ENCODE measurements at places on chromosomes 6 and 20.
A peak's percentile ranks its signal among the peaks of the same experiment; 100 is the strongest.

- H3K4me1 ChIP-seq, result no peaks in the 10 kb centered on the region
- no peak overlapping the region for H3K27ac ChIP-seq
- no peak overlapping the region for H3K4me3 ChIP-seq
- no peak for DNase-seq
Observed at GRCh38 chr6:71879016-71879415, 7.3 kb upstream of the RIMS1 start.

DNA sequence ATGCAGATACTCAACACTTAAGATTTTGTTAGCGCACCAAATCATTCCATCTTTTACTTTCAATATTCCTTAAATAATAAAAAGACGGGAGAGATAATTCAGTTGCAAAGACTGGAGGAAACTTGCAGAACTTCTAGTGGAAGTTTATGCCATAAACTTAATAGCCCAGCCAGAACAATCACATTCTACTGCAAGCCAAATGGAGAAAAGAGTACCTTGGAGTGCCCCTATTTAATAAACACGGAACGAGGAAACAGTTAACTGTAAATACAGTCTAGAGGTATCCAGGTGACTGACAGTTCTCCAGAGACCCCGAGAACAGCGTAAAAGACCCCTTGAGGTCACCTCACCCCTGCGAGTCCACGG lies 635 bp downstream of the SLC35B3 start:
- H3K4me3 ChIP-seq, result peak overlapping the region; percentile 90
- H3K4me1 ChIP-seq, result peaks cover 21% of the 10 kb centered on the region
- DNase-seq, result no peak
- H3K27ac ChIP-seq, result peak overlapping the region; percentile 97

DNA sequence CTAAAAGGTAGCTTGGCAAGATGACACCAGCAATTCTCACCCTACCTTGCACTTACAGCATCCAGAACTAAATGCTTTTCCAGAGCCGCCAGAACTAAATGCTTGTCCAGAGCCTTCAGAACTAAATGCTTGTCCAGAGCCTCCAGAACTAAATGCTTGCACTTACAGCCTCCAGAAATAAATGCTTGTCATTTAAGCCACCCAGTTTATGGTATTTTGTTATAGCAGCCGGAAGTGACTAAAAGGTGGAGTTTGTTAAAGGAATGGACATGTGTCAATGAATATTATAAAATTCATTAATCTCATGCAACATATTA lies 133.5 kb downstream of the GPX5 start:
- peaks cover 6% of the 10 kb centered on the region for H3K36me3 ChIP-seq
- peaks cover 19% of the 10 kb centered on the region for H3K4me1 ChIP-seq
- H3K27me3 ChIP-seq, result peaks cover 27% of the 10 kb centered on the region
- peak overlapping the region; percentile 94 for H3K4me3 ChIP-seq
- H3K27ac ChIP-seq, result peak overlapping the region; percentile 93
- DNase-seq, result no peak

GRCh38 chr6:149405823-149406765 lies 6.0 kb downstream of the SUMO4 start:
- DNase-seq, result no peak
- peaks cover 42% of the 10 kb centered on the region for H3K36me3 ChIP-seq
- peak overlapping the region; percentile 33 for H3K27ac ChIP-seq
- H3K4me3 ChIP-seq, result no peak overlapping the region
- H3K4me1 ChIP-seq, result peaks cover 3% of the 10 kb centered on the region

DNA sequence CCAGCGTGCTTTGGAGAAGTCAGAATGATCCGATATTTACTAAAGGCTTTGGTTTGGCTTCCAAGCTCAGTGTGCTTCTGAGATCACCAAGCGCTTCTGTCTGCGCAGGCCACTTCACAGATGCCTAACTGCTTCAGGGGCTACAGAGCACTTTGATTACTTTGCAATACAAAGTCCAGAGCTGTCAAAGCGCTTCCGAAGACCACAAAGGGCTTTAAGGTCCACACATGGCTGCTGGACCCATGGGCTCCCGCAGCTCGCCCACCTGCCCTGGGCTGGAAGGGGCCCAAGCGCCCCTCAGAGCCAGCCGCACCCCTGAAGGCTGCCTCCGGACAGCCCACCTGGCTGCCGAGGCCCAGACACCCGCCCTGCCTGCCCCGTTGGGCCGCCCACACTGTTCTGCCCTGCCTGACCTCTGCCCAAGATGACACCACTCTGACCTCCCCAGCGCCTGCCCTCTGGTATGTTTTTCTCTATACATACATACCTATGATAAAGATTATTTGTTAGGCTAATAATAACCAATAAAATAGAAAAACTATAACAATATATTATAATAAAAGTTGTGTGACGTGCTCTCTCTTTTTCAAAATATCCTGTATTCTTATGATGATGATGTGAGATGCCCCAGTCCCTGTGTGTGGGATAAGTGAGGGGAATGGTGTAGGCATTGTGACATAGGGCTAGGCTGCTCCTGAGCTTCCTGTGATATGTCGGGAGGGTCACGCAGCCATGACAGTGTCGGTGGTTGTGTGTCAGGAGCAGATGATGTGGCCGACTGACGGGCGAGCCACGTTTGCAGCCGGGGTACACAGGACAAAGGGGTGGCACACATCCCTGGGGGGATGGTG lies 22.6 kb downstream of the DYNLT1 start:
- no peaks in the 10 kb centered on the region for H3K27me3 ChIP-seq
- peaks cover 47% of the 10 kb centered on the region for H3K36me3 ChIP-seq
- no peak overlapping the region for H3K4me3 ChIP-seq
- no peak for DNase-seq

DNA sequence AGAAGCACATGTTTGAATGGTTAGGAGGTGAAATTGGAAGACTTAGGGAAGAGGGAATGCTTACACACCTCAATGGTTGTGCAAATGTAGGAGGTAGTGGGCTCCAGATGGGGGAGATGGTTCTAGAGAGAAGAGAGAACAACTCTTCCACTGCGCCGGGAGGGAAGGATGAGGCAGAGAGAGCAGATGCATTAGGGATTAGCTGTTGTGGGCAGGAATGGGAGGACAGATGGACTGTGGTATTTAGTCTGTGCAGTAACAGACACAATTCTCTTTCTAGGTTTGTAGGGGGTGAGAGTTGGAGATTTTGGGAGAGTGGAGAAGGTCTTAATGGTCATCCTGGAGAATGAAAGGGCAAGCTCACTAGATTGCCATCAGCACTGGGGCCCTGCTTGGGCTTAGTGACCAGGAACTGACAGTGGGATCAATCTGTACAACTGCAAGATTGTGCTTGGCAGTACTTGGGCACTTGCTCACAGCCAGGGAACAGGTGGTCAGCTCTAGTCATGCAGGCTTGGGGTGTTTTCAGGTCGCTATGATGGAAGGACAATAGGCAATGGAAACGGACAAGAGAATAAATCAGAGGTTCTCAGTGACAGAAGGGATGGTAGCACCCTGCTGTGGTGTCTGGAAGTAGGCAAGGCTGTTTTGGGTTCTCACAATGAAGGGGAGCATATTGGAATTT lies 182.0 kb upstream of the MYLIP start:
- DNase-seq, result no peak
- H3K4me3 ChIP-seq, result no peak overlapping the region
- H3K4me1 ChIP-seq, result peaks cover 26% of the 10 kb centered on the region
- no peak overlapping the region for H3K27ac ChIP-seq

- peaks cover 37% of the 10 kb centered on the region for H3K36me3 ChIP-seq
- no peak overlapping the region for H3K27ac ChIP-seq
- H3K4me3 ChIP-seq, result no peak overlapping the region
- no peak for DNase-seq
- no peaks in the 10 kb centered on the region for H3K27me3 ChIP-seq
- H3K4me1 ChIP-seq, result no peaks in the 10 kb centered on the region
Observed at GRCh38 chr6:80126657-80127345, 20.3 kb downstream of the BCKDHB start.

GRCh38 chr20:24489631-24490260 lies 20.3 kb downstream of the SYNDIG1 start:
- H3K4me3 ChIP-seq, result no peak overlapping the region
- H3K27ac ChIP-seq, result no peak overlapping the region
- no peak for DNase-seq
- no peaks in the 10 kb centered on the region for H3K36me3 ChIP-seq
- no peaks in the 10 kb centered on the region for H3K27me3 ChIP-seq

DNA sequence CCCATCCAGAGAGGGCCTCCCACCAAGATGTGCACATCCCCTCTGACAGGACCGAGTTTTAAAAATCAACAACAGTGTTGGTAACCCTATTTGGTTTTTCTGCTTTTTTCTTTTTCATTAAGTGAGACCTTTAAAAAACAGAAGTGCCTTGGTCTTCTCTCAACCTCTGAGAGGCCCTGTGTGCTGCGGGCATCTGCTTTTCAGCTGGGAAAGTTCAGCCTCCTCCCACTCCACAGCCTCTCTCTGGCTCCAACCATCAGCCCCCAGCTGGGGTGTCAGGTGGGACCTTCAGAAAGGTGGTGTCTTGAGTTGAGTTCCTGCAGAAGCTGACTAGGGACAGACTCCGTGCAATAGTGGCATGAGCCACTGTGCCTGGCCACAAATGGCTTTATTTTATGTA lies 64.6 kb upstream of the ZMYND8 start:
- H3K27me3 ChIP-seq, result no peaks in the 10 kb centered on the region
- H3K36me3 ChIP-seq, result no peaks in the 10 kb centered on the region
- H3K27ac ChIP-seq, result no peak overlapping the region
- H3K4me3 ChIP-seq, result no peak overlapping the region

GRCh38 chr6:162618448-162619002 lies 109.0 kb downstream of the PRKN start:
- H3K4me1 ChIP-seq, result peaks cover 6% of the 10 kb centered on the region
- H3K36me3 ChIP-seq, result no peaks in the 10 kb centered on the region
- H3K4me3 ChIP-seq, result no peak overlapping the region
- no peaks in the 10 kb centered on the region for H3K27me3 ChIP-seq
- DNase-seq, result no peak
- H3K27ac ChIP-seq, result no peak overlapping the region

GRCh38 chr6:158381214-158381613 lies 68.9 kb downstream of the TULP4 start:
- DNase-seq, result no peak
- peaks cover 8% of the 10 kb centered on the region for H3K36me3 ChIP-seq
- no peak overlapping the region for H3K27ac ChIP-seq
- no peaks in the 10 kb centered on the region for H3K27me3 ChIP-seq
- peaks cover 5% of the 10 kb centered on the region for H3K4me1 ChIP-seq

DNA sequence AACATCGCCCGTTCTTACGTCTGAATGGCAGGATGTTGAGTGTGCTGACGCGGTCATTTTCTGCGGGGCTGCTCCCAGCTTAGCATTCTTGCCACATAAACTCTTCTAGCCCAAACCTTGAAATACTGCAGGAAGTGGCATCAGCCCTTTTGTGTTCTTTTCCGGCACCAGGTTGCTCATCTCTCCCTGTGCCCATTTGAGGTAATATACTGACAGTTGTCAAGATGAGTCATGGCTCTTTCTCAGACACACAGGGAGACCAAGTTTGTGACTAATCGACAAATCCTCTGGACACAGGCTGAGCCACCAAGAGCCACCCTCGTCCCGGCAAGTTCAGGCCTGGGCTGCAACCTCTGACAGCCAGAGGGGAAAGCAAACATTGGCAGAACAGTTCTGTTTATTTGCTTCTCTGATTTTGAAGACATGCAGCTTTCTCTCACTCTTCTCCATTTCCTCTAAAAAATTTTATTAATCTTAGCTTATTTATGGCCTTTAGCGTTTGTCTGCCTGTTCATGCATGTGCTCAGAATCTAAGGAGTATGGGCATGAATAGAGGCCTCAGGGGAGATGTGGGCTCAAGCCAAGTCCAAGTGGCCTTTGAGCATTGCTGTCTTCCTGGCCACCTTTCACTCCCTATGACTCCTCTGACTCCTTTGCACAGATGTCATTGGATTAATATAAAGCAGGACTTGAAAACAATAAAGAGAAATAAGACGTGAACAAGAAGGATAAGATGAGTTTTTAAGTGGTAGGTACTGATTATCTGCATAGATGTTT lies 328.2 kb upstream of the JAG1 start:
- DNase-seq, result no peak
- H3K4me1 ChIP-seq, result peaks cover 7% of the 10 kb centered on the region
- H3K4me3 ChIP-seq, result no peak overlapping the region
- H3K36me3 ChIP-seq, result no peaks in the 10 kb centered on the region
- H3K27ac ChIP-seq, result no peak overlapping the region

GRCh38 chr20:42097741-42098140 lies 479.6 kb upstream of the CHD6 start:
- H3K27me3 ChIP-seq, result no peaks in the 10 kb centered on the region
- H3K36me3 ChIP-seq, result no peaks in the 10 kb centered on the region
- no peak for DNase-seq
- no peak overlapping the region for H3K27ac ChIP-seq
- H3K4me1 ChIP-seq, result peaks cover 15% of the 10 kb centered on the region
- H3K4me3 ChIP-seq, result no peak overlapping the region

GRCh38 chr6:38933426-38933825 lies 115.2 kb upstream of the GLP1R start:
- no peaks in the 10 kb centered on the region for H3K36me3 ChIP-seq
- H3K27ac ChIP-seq, result no peak overlapping the region
- no peak for DNase-seq
- no peaks in the 10 kb centered on the region for H3K4me1 ChIP-seq
- no peak overlapping the region for H3K4me3 ChIP-seq
- peaks cover 4% of the 10 kb centered on the region for H3K27me3 ChIP-seq

DNA sequence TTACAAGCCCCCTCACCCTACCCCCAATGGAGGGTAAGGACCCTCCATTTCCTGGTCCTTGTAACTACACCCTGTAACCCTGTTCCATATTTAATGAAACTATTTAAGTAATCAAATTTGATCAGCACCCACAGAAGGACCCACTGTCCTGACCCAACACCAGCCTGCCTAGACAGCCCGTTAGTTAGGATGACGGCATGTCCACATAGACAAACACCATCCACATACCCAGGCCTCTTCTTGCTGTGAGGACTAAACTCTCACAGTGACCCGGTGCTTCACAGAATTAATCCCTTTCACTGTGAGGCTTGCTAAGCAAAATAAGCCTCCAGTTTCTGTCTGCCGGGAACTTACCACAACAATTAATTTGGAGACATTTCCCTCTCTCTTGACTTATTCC lies 32.8 kb upstream of the FOXQ1 start:
- H3K27me3 ChIP-seq, result peaks cover 18% of the 10 kb centered on the region
- H3K4me1 ChIP-seq, result peaks cover 10% of the 10 kb centered on the region
- no peak for DNase-seq
- H3K36me3 ChIP-seq, result no peaks in the 10 kb centered on the region
- no peak overlapping the region for H3K4me3 ChIP-seq
- no peak overlapping the region for H3K27ac ChIP-seq

DNA sequence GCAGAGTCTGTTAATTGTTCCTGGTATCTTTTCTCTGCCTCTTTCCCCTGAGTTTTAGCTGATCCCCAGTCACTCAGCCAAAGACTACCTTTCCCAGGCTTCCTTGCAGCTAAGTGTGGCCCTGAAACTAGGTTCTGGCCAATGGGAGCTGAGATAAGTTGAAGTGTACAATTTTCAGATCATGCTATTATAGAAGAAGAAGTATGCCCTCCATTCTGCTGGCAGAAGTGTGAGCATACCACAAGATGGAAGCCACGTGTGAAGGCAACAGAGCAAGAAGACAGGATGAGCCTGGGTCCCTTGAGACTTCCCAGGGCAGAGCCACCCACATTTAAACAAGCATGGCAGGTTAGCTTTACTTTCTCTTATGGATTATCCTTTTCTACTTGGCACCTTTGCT lies 273.2 kb downstream of the HIVEP2 start:
- no peak overlapping the region for H3K27ac ChIP-seq
- DNase-seq, result no peak
- no peak overlapping the region for H3K4me3 ChIP-seq
- peaks cover 7% of the 10 kb centered on the region for H3K27me3 ChIP-seq

- no peak for DNase-seq
- H3K4me1 ChIP-seq, result no peaks in the 10 kb centered on the region
- H3K27ac ChIP-seq, result no peak overlapping the region
- no peak overlapping the region for H3K4me3 ChIP-seq
Observed at GRCh38 chr6:140036196-140036595, 661.7 kb upstream of the CITED2 start.
